ENCODE measurements at places on chromosomes 3 and 15.

- DNase-seq = no peak
These were observed 52.5 kb downstream of the CPN2 start for GRCh38 chr3:194298331-194299227.

DNA sequence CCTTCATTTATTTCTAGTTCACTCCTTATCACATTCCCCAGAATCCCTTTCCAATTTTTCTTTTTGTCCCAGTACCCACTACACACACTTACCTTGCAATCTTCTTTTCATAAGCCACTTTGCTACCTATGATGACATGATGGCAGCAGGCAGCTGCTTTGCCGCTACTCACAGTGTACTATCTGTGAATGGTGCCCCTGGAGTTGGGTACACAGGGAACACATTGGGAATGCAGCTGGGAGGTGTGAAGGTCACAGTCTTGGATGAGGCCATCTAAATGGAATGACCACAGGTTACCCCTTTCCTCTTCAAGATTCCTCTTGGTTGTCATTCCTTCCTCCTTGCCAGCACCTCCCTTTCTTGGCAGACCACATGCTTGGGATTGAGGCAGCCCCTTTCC lies 20.8 kb upstream of the TNIK start:
- no peak for DNase-seq

DNA sequence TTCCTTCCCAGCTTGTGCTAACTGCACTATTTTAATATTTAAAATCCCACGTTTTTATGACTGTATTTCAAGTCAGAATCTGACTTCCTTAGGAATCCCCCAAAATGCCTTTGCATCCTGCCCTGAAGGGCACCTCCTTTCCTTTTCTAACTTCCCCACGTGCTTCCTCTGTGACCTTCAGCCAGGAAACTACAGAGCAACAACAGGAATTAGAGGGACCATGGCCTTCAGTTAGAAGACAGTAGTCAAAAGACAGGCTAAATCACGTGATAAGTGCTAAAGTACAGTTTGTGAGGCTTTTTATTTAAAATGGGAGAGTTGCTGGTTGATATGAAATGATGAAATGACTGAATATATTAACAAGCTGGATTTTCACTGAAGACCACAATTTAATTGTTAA lies 11.8 kb upstream of the ABHD10 start:
- DNase-seq = no peak

DNA sequence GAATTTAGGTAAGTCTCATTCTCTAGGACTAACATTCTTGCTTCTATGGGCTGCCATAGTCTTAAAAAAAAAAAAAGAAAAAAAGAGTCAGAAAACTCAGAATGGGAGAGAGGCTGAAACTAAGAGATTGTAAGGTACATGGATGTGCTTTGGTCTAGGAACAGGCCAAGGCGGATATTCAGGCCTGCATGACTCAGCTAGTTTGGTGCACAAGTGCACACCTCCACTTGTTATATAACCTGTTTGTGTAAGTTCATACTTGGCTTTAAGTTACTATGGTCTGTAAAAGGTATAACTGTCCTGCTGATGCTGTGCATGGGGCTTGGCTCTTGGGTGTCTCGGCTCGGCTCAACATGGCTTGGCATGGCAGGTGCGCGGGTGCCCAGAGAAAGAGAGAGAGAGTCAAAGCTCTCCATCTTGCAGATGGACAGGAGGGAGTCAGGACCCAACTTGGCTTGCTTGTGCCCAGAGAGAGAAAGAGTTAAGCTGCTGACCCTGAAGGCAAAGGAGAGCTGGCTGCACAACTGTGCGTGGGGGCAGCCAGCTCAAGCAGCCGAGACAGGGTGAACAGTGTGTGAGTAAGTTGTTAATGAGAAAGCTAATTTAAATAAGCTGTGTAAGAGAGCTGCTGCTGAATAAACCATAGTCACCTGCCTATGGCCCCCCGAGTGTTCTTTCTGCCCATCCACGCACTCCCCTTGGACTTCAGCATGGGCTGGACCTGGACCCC lies 31.4 kb upstream of the CHRNB4 start:
- DNase-seq = no peak

- DNase-seq = no peak
These were observed 2.2 kb upstream of the FAM240A start for GRCh38 chr3:46609944-46610722.

GRCh38 chr15:25251700-25252390 lies 187.0 kb downstream of the UBE3A start:
- no peak for DNase-seq

GRCh38 chr15:88711806-88712205 lies 73.0 kb downstream of the ISG20 start:
- DNase-seq = no peak

- no peak for DNase-seq
These were observed 12.8 kb upstream of the PLAAT1 start for GRCh38 chr3:193228206-193228605.

DNA sequence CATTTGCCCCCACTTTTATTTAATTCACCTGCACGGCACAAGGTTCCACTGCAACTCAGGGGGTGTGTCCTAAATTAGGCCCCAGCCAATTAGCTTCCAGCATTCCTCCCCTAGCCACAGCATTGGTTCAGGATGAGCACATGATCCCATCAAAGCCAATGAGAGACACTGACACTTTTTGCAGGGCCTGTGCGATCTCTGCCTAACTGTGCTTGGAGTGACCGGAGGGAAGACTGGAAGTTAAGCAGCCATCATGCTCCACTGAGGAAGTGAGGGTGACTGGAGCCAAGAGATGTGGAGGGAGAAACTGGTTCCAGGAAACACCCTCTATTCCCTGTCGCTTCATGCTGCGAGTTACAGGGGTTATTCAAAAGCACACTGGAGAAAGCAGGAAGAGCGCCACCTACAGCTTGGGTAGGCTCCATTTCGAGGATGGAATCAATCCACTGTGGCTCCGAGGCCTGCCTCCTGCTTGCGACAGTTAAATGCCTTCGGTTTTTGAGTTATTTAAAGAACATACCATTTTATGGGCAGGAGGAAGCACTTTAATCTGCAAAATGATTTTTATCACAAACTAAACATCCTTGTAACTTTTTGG lies 122.2 kb upstream of the WNT5A start:
- no peak for DNase-seq

- DNase-seq = no peak
These were observed 72.1 kb upstream of the FNDC3B start for GRCh38 chr3:171967137-171967783.

- no peak for DNase-seq
These were observed 127.4 kb downstream of the TCF12 start for GRCh38 chr15:57045741-57046382.

GRCh38 chr3:16318176-16318575 lies 53.2 kb downstream of the OXNAD1 start:
- no peak for DNase-seq

DNA sequence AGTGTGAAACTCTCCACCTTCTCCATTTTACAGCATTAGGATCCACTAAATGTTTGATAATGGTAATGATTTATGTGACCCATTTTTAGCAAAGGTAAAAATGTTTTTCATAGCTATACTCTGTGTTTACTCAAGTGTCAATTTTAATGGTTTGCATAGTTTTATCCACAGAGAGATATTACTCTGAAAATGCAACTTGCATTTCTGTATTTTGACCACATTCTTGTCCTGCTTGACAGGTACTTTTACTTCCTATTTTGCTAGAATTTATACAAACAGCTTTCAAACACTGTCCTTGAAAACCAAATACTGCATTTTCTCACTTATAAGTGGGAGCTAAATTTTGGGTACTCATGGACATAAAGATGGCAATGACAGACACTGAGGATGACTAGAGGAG lies 62.9 kb downstream of the SERPINI1 start:
- DNase-seq = no peak

DNA sequence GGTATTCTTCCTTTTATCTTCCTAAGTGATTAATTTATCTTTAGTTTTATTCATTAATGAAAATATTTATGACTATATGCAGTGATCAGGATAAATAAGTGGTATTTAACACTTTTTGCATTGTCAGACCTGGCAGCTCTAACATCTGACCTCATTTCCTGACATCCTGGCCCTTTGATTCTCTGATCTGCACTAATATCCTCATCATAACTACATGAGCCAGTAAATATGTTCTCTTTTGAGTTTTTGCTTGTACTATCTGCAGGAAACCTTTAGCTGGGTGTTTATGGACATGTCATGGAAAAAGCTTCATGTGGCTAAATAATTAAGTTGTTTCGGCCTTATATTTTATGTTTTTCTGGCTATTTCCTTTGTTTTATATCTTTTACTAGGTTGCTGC lies 10.5 kb downstream of the NKTR start:
- DNase-seq = no peak

- no peak for DNase-seq
These were observed 960 bp downstream of the MFN1 start for GRCh38 chr3:179348325-179349013.

GRCh38 chr3:98388147-98388546 lies 2.3 kb upstream of the OR5K3 start:
- DNase-seq = no peak

DNA sequence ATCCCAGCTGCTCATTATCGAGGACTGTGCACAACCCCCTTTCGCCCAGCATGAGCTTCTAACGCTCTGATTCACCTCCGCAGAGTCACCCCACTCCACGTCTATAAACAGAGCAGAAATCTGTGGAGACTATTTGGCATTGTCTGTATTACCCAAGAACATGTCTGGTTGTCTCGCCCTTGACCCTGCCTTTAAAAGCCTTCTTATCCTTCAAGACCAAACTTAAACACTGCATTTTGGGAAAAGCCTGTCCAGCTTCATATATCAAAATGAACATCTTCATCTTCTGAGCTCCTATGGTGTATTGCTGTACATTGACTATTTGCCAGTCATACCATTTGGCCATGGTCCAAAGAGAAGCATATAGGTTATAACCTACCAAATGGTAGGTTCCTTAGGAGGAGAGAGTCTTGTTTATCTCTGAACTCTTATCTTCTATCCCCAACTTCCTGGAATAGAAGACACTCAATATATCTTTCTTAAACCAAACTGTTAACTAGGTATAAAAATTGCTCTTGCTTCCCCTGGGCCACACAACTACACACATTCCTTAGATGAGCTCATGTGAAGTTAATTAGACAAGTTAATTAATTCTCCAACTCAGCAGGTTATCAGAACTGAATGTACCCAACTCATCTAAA lies 90.1 kb downstream of the FBN1 start:
- no peak for DNase-seq

DNA sequence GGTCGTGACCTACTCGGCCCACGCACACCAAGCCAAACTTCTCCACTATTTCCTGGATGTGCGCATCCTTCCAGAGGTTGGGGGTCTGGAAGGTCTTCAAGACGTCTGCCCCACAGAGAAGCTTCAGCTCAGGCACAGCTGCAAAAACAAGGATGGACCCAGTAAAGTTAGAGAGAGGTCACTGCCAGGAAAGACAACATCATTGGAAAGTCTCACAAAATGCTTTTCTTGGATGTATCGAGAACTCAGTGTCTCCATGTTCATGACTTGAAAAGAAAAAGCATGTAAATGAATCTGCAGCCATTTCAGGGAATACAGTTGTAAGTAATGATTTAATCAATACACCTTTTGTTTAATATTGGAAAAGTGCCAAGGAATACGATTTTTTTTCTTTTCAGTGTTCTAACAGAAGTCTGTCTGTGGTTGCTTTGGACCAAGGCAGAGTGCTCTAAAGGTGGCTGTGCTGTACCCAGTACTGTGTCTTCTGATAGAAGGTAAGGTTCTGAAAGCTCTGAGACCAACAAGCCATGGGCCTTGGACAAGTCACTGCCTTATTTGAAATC lies 21.8 kb upstream of the RBP1 start:
- DNase-seq = no peak

- DNase-seq = no peak
These were observed 481 bp downstream of the AP4E1 start for GRCh38 chr15:50909010-50909317.

- DNase-seq = no peak
These were observed 199.4 kb downstream of the CLSTN2 start for GRCh38 chr3:140134231-140134965.

GRCh38 chr3:100264242-100264641 lies 3.5 kb downstream of the TBC1D23 start:
- no peak for DNase-seq

GRCh38 chr15:90617668-90618097 lies 88.0 kb downstream of the CRTC3 start:
- DNase-seq = no peak

GRCh38 chr3:33438881-33439545 lies 1.2 kb downstream of the UBP1 start:
- no peak for DNase-seq

DNA sequence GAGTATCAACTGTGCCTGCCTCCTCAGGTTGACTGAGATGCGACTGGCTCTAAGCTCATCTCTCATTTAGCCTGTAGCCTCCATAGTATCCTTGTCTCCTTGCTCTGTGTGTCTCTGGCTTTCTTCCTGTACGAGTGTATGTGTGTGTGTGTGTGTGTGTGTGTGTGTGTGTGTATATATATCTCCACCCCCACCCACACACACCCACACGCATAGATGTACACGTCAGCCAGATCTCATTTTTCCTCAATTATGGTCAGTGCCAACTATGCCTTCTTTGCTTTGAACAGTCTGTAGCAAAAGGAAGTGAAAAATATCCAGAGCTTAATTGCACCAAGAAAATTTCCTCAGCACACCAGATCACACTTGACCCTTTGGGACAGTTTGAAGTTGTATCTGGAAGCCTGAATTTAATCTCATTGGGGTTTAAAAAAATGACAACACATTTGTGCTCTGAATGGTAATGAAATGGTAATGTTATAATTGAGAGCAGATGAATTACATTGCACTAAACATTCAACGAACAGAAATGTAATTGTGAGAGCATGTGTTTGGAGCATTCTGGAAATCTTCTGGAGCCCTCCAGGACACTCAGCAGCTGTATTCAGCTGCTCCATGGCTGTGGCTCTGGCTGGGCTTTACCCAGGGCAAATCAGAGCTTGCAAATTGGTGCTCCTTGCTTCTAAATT lies 63.6 kb downstream of the RYR3 start:
- DNase-seq = no peak

DNA sequence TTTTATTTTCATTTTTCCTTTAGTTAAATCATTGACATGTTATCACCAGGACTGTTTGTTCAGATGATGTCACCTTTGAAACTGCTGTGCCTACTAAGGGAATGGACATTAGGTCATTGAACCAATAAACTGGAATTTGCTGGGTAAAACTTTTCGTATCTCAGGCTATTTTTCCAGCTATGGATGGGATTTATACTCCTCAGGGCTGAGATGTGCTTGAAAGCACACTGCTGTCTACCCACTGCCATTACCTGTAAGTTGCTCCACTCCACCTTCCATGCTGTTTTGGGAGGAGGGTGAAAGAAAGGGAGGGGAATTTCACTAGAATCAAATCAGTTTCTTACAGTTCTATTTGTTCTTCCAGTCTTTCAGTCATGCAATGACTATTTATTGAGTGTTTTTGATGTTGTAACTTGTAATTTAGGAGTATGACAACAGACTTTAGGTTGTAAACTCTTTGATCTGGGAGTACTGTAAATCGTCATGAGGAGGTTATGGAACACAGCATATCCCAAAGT lies 11.3 kb downstream of the EHD4 start:
- DNase-seq = no peak

GRCh38 chr3:25365636-25366035 lies 62.4 kb upstream of the RARB start:
- no peak for DNase-seq

- no peak for DNase-seq
These were observed 163.1 kb downstream of the CLSTN2 start for GRCh38 chr3:140097874-140098635.

GRCh38 chr15:58086491-58086890 lies 21.0 kb upstream of the ALDH1A2 start:
- no peak for DNase-seq

Data from activated T-cell treated with anti-CD3 and anti-CD28 coated beads for 48 hours (primary cell).